ENCODE measurements at places on chromosomes 13 and 19. TPM values are rescaled to one million over a fixed set of nuclear protein-coding genes. Genes with fewer than 3 reads are reported as not detected.

Gene FARP1
- 1.2 TPM for total RNA-seq

Gene NR2C2AP
- total RNA-seq, result 25.6 TPM

Gene SLITRK1
- not detected for total RNA-seq

Gene THSD1
- not detected for total RNA-seq

Gene UGGT2
- total RNA-seq, result not detected

Gene NTF4
- total RNA-seq, result not detected

Gene ZNF845
- 11.0 TPM for total RNA-seq

Gene MAB21L1
- not detected for total RNA-seq

Gene ENOX1
- total RNA-seq, result 0.19 TPM

Gene IGFL1
- total RNA-seq, result not detected

Gene RNF225
- 0.35 TPM for total RNA-seq

Gene IGSF23
- not detected for total RNA-seq

Gene DOCK6
- 0.39 TPM for total RNA-seq

Gene SLC25A42
- total RNA-seq, result 25.9 TPM

Gene SCGB2B2
- total RNA-seq, result 0.18 TPM

Gene NFIC
- 11.1 TPM for total RNA-seq

Gene RCBTB2
- 19.7 TPM for total RNA-seq

Gene ACER1
- total RNA-seq, result 0.84 TPM

Gene ZFP36
- 112 TPM for total RNA-seq

Gene SULT2A1
- not detected for total RNA-seq

Gene YJEFN3
- total RNA-seq, result 7.8 TPM

Gene LCP1
- 1,086 TPM for total RNA-seq

Gene FCHO1
- total RNA-seq, result 85.4 TPM

Gene CEACAM21
- total RNA-seq, result 121 TPM

Gene MUC16
- not detected for total RNA-seq

Gene GRIN2D
- 0.08 TPM for total RNA-seq

Gene LYL1
- total RNA-seq, result 9.0 TPM

Gene PPM1N
- 1.4 TPM for total RNA-seq

Gene FPR1
- total RNA-seq, result not detected

Gene STAP2
- total RNA-seq, result 11.4 TPM

Gene RNF17
- total RNA-seq, result not detected

Gene DKKL1
- total RNA-seq, result not detected

Gene FAM124A
- total RNA-seq, result 0.12 TPM

Gene PPP1R37
- total RNA-seq, result 21.2 TPM

Gene CEACAM3
- total RNA-seq, result not detected

Gene TMEM272
- total RNA-seq, result 3.2 TPM

Gene KIR2DL1
- total RNA-seq, result not detected

Gene IFNL1
- total RNA-seq, result not detected

Gene DIAPH3
- 17.3 TPM for total RNA-seq

Gene PLVAP
- total RNA-seq, result not detected

Gene LMTK3
- 7.5 TPM for total RNA-seq

Gene HOMER3
- not detected for total RNA-seq

Gene ACTMAP
- 15.5 TPM for total RNA-seq

Gene RNF113B
- not detected for total RNA-seq

Gene ZNF699
- 9.4 TPM for total RNA-seq

Gene MBD3L2
- total RNA-seq, result not detected
